ENCODE measurements at places on chromosomes 2 and 18.

DNA sequence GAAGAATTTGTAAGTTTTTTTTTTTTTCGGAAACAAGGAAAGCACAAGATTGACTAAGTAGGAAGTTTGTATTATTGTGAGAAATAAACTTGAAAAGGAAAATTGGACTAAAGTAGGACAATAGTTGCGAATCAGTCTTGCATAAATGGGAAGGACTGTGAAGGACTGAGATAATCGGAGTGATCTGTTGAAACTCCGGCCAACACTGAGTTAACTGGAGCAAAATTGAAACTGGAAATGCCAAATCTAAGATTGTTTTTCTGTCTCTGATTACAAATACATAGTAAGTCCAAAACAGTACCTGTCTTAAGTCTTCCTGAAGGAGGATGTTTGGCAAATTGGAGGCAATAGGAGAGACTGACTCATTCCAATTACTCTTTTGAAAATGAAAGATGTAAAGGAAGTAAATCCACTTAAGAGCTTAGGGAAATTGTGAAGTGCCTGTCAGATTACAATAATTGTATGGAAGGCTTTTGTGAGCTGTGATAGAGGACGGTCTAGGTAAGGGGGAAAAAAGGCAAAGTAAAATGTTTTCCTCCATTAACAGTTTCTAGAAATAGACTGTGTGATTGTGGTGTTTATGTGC is 204.9 kb upstream of the CYRIA start:
- no peak for DNase-seq

DNA sequence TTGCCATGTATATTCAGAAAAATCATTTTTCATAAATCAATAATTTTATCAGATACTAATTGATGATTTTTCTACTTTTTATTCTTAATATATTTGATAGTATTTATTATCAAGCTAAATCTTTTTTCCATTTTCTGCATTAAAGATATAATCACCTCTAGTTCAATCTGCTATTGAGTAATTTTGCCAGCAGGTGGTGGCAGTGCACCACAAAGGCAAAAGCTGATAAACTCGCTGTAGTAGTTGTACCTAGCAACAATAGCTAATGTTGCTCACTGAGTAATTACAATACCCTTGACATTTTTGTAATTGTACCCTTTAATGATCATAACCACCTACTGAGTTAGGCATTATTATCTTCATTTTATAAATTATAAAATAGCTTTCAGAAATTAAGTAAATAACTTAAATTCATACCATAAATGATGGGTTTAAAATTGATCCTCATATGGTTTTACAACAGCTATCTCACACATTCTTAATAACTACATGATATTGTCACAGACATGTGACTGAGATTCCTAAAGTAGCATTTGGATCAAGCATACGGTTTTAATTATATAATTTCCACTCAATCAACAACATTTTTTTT is 52.0 kb upstream of the CALCRL start:
- DNase-seq: no peak

GRCh38 chr2:238929242-238930081 is 81.6 kb downstream of the TWIST2 start:
- DNase-seq: no peak

GRCh38 chr2:161943011-161943410 is 131.0 kb downstream of the DPP4 start:
- DNase-seq: no peak

- DNase-seq: no peak
These were observed 43.2 kb downstream of the PSD4 start for GRCh38 chr2:113216891-113217454.

DNA sequence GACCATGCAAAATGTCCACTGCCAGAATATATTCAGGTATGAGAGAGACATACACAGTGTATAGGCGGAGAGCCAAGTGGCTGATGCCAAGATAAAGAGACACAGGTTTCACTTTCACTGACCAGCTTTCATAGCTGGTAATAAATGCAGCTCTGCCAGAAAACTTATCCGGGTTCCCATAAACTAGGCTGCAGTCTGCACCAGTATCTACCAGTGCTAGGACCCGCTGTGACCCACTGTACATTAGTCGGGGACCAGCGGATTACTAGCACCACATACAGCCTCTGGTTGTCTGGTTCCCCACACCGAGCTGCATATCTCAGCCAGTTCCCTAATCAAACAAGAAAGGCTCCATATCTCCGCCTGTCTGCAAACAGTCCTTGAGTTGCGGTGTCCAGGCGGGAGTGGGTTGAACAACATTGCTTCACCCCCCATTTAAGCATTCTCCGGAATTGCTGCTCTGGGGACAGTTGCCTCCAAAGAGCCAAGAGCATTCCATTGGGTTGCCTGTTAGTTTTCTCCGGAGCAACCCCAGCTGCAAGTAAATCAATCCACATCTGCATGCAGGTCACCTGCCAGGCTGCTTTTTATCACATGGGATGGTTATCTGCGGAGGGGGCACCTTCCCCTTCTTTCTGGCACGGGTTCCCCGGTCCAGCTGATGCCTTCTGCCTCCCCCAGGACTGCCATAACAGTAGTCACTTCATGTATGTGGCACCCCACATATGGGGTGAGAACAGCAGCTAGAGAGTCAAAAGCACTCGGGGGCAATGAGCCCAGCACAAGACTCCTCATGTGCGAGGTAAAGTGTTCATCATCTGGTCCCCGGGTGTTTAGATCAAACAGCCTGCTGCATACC is 18.0 kb upstream of the KLHL23 start:
- no peak for DNase-seq

- DNase-seq: no peak
These were observed 14.8 kb upstream of the BCL2L11 start for GRCh38 chr2:111105926-111106325.

- DNase-seq: no peak
These were observed 165.5 kb downstream of the TMEM247 start for GRCh38 chr2:46644690-46645385.

GRCh38 chr2:43831543-43832294 is 6.9 kb downstream of the ABCG5 start:
- DNase-seq: no peak

GRCh38 chr2:73142937-73143336 is 30.2 kb upstream of the RAB11FIP5 start:
- no peak for DNase-seq

DNA sequence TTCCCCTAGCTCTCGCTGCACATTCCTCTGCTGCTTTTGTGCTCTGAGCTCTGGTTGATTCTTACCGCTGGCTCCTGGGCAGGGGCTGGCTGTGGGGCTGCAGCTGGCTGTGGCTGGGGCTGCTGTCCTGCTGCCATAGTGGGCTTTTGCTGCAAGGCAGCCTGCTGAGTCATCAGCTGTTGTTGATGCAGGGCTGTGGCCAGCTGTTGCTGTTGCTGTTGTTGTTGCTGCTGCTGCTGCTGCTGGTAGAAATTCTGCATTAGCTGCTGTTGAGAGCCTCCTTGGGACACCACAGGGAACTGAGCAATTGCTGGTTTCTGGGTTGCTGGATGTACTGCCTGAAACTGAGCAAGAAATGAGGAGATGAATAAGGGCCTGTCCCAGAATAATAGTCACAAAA is 77.2 kb upstream of the NFU1 start:
- no peak for DNase-seq

DNA sequence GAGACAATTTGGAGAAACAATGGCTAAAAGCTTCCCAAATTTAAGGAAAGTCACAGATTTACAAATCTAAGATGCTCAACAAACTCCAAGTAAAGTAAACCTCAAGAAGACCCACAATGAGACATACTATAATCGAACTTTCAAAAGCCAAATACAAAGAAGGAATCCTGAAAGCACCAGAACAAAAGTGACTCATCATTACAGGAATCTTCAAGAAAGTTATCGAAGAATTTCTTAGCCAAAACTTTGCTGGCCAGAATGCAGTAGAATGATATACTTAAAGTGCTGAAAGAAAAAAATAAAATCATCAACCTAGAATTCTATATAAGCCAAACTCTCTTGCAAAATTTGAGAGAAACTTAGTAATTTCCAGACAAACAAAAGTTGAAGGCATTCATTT is 106.5 kb upstream of the TMEM200C start:
- no peak for DNase-seq

- no peak for DNase-seq
These were observed 37.3 kb downstream of the ADD2 start for GRCh38 chr2:70730730-70731129.

DNA sequence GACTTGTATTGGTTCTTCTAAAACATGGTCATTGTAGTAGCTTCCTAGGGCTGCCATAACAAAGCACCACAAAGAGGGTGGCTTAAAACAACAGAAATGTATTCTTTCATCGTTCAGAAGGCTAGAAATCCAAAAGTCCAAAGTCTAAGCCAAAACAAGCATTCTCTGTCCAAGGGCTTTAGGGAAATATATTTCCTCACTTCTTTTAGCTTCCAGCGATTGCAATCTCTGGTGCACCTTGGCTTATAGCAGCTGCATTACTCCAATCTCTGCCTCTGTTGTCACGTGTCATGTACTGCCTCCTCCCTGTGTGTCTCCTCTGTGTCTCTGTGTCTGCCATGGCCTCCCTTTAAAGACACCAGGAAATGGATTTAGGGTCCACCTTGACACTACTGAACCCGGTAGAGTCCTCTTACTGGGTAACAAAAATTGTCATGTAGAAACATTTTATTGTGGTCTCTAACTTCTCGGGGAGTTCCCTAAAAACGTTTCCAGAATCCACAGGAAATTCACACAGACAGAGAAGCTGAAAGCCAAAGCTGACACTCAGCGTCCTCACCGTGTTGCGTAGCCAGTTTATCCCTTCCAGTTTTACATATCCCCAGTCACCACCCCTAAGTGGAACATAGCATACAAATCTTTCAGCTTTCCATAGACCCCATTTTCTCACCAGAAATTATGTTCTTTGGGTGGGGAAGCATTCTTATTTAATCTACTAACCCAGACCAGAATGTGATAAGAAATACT is 20.7 kb upstream of the TTN start:
- DNase-seq: no peak

GRCh38 chr18:70025580-70025979 is 77.9 kb upstream of the CD226 start:
- DNase-seq: no peak

DNA sequence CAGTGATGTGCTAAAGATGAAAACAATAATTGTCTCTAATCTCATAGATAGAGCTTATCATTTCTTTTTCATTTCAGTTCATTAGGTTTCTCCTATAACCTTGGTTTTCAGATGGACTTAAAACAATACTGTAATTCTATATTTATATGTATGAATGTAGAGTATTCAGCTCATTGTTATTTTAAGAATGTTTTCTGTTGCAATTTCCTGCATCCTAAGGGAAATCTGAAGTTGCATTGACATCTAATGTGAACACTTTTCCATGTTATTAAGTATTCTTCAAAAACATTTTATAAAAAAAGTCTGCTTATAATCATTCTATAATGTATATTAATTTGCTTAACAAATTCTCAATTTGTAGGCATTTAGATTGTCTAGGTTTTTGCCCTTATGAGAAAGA is 288.9 kb downstream of the XIRP2 start:
- DNase-seq: no peak

DNA sequence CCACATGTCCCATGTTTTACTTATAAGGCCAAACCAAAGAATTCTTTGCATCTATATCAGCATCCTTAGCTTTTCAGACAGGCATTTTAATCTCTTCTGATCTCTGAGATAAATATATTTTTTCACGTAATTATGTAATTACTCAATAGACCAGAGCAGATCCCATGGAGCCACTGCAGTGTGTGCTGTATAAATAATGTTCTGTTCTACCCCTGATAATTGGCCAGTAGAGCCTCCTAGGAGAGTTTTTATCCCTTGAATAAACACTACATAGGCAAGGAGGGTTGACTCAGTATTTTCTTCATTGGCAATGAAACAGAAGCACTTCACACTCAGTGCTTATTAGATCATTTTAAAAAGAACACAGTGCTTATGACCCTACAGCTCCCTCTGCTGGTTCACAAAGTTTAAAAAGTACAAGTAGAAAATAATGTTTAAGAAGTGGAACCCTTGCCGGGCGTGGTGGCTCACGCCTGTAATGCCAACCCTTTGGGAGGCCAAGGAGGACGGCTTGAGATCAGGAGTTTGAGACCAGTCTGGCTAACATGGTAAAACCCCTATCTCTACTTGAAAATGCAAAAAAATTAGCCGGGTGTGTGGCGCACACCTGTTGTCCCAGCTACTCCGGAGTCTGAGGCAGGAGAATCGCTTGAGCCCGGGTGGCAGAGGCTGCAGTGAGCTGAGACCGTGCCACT is 91.9 kb downstream of the PPP1R1C start:
- DNase-seq: no peak

DNA sequence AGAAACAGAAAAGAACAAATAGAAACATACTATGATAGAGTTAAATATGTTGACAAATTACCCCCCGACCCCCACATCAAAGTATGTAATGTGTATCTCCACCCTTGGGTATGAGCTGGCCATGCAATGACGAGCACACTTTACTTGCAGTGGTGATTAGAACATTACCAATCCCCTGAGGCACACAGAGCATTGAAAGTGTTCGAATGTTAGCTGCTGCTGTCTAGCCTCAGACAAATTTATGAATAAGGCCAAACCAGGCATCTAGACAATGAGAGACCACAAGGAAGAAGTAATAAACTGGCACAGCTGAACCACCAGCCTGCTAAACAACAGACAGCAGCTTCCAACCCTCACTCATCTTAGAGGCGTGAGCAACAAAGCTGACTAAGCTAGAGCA is 380.5 kb downstream of the DSEL start:
- no peak for DNase-seq

DNA sequence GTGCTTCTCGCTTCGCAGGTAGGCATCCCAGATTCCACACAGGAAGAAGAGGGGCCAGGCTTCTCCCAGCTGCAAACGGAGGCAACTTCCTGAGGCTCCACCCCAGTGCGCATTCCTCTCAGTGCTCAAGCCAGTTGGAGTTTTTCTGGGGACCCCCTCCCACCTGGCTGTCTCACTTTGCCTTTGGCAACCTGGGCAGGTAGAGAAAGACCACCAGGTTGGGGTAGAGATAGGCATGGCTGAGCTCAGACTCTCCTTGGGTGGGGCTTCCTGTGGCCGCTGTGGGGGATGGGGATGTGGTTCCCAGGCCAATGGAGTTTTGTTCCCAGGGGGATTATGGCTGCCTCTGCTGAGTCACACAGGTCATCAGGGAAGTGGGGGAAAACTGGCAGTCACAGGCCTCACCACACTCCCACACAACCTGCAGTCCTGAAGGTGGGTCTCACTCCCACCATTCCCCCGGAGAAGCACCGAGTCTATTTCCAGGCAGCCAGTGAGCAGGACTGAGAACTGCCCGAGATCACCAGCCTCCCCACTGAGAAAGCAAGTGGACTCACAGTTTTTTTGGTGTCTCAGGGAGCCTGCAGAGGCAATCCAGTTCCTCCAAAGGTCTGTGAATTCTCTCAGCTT is 38.1 kb downstream of the SLC39A10 start:
- DNase-seq: no peak

DNA sequence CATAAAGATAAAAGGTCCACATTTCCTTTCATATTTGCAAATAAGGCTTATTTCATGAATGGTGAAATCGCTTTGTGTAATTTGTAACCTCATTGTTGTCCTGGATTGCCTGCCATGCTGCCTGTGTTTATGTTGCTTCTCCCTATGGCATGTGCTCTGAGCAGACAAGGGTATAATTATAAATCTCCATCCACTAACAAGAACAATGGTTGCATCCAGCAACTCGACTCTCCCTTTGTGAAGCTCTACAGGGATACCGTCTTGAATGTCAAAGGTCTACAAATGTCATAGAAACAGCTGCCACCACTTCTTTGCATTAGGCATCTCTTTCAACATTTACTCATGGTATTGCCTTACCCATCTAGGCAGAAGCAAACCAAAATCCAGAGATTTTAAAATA is 209.6 kb downstream of the SLC8A1 start:
- DNase-seq: no peak
